CD4-positive, alpha-beta memory T cell (primary cell): ENCODE measurements at places on chromosomes 3 and 15.

DNA sequence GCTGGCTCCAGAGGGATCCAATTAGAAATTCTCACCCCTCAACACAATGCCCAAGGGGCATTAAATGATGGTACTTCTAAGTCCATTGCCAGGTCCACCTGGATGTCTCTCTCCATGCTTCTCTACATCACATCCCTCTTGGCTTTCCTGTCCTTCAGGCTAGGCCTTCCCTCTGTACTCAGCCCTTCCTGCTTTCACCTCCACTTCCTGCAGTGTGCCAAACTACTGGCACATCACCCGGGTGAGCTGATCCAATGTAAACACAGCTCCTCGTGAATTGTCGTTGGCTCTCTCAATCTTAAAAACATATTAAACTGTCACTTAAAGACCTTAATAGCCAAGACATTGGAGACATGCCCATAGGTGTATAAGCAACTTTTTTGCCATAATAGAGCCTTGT, 4.0 kb downstream of the LMCD1 start:
- no peak for DNase-seq

GRCh38 chr15:67186226-67186649, 68.2 kb downstream of the AAGAB start:
- no peak for DNase-seq

DNA sequence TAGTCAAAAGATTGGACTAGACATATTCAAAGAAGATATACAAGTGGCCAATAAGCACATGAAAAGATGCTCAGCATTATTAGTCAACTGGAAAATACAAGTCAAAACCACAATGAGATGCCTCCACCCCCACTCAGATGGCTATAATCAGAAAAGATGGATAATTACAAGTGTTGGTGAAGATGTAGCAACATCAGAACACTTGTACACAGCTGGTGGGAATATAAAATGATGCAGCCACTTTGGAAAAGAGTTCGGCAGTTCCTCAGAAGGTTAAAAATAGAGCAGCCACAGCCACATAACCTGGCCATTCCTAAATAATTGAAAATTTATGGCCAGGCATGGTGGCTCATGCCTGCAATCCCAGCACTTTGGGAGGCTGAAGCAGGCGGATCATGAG, 38.4 kb downstream of the HEG1 start:
- DNase-seq = no peak

- DNase-seq = no peak
Measured at GRCh38 chr15:45138814-45139765, 9.3 kb downstream of the DUOX1 start.

DNA sequence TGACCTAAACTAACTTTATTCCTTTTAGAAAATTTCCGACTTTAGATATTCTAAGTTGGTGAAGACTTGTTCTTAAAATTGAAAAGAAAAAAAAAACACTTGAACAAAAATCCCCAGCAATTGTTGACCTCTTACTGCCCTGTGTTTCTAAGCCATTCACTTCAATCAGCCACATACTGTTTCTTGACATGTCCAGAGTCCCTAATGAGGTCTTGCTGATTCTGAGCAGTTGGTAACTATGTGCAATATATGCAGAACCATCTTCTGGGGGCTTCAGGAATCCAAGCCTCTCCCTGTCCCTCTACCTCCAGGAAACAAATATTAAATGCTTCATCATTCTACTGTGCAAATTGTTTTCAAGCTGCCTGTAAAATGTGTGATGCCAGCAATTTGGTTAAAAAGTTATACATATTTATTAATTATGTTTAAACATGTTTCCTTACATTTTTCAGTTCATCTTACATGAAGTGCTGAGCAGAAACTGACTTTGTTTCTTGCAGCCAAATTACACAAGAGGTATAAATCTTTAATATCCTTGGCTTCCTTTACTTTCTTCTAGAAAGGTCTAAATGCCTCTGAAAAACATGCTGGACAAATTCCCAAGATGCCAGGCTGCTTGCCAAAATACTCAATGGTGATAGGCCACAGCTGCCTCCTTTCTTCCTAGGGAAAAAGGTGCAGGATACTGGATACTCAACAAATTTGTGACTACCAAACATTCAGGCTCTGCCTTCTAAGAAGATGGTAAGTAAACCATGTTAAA, 19.8 kb upstream of the GYG1 start:
- DNase-seq = no peak

- DNase-seq = no peak
Measured at GRCh38 chr3:18354701-18355100, 70.4 kb downstream of the SATB1 start.

GRCh38 chr3:153666991-153667740, 454.0 kb upstream of the ARHGEF26 start:
- DNase-seq = no peak

DNA sequence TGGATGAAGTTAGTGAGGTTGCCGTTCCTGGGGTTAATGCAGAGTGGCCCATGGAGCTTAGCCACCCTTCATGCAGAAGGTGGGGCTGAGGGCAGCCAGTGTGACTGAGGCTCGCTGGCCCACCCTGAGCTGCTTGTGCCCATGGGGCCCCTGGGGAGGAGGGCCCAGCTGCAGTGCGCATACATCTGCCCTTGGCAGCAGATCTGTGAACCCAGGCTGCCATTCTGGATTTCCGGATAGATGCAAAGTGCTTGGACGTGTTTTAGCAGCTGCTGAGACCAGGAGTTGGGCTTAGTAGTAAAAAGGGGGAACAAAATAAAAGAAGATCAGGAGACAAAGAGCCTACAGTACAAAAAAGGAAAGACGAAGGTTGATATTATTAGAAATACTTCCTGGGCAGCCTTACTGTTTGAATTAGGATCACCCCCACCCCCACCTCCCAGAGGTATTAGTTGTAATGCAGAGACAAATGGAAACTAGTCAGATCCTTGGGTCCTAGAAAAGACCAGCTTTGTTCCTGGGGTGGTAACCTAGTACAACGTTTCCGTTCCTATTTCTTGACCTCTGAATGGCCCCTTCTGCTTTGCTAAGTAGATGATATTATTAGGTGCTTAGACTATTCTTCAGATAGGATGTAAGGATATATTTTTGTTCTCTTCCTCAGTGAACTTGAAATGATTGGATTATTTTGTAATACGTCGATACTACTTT, 70.2 kb downstream of the IGF1R start:
- no peak for DNase-seq
